Endothelial cell of umbilical vein (primary cell): ENCODE measurements at places on chromosomes 12 and 14. TPM values are rescaled to one million over a fixed set of nuclear protein-coding genes. Genes with fewer than 3 reads are reported as not detected.

The POTEG gene
- not detected in 2 replicates for total RNA-seq

The CIROP gene
- not detected in 2 replicates for total RNA-seq

The C12orf54 gene
- total RNA-seq, result not detected in 2 replicates

The AQP6 gene
- not detected in 2 replicates for total RNA-seq

DNA sequence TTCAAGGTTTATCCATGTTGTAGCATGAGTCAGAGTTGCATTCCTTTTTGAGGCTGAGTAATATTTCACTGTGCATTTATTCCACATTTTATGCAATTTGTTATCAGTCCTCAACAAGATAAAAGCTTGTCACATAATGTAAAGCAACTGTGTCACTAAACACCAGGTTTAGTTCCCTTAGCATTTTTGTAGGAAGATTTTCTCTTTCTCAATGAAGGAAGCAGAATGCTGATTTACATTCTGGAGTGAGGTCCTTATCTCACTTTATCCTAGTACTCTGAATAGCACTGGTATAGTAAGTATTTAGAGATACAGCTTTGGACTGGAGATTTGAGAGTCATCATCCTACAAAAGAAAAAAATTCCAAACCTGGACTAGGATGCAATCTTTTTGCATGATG lies 9.8 kb upstream of the EXD2 start:
- no peaks in the 10 kb centered on the region for H3K4me1 ChIP-seq
- no peak for DNase-seq
- no peak overlapping the region for H3K4me3 ChIP-seq
- H3K27ac ChIP-seq, result no peak overlapping the region
- no peaks in the 10 kb centered on the region for H3K36me3 ChIP-seq

GRCh38 chr12:79698966-79699365 lies 8.2 kb upstream of the PAWR start:
- no peak for DNase-seq
- no peak overlapping the region for H3K27ac ChIP-seq
- H3K27me3 ChIP-seq, result no peaks in the 10 kb centered on the region
- H3K4me3 ChIP-seq, result no peak overlapping the region
- no peaks in the 10 kb centered on the region for H3K36me3 ChIP-seq

DNA sequence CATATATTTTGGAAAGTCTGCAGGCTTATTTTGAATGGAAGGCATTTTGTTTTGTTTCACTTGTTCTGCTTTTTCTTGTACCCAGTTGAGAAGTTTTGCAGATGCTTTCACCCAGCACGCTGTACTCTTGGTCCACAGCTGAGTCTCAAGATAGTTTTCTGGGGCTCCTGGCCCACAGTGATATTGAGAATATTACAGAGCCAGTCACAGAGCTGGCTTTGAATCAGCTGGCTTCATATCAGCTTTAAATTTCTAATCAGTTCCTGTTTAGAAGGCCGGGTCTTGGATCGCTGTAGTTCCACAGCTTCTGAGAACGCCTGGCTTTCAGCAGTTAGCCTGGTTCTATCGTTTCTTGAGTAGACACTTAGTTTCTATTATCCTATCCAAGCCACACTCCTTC lies 32.5 kb upstream of the PARP11 start:
- H3K27ac ChIP-seq, result no peak overlapping the region
- no peaks in the 10 kb centered on the region for H3K36me3 ChIP-seq
- H3K27me3 ChIP-seq, result no peaks in the 10 kb centered on the region
- no peak for DNase-seq

GRCh38 chr12:4763549-4763948 lies 43.3 kb downstream of the GALNT8 start:
- no peak for DNase-seq
- no peak overlapping the region for H3K27ac ChIP-seq
- no peaks in the 10 kb centered on the region for H3K36me3 ChIP-seq
- H3K27me3 ChIP-seq, result peaks cover 2% of the 10 kb centered on the region
- H3K4me1 ChIP-seq, result no peaks in the 10 kb centered on the region
